ENCODE measurements at places on chromosomes 7 and 10.
A peak's percentile ranks its signal among the peaks of the same experiment; 100 is the strongest.

DNA sequence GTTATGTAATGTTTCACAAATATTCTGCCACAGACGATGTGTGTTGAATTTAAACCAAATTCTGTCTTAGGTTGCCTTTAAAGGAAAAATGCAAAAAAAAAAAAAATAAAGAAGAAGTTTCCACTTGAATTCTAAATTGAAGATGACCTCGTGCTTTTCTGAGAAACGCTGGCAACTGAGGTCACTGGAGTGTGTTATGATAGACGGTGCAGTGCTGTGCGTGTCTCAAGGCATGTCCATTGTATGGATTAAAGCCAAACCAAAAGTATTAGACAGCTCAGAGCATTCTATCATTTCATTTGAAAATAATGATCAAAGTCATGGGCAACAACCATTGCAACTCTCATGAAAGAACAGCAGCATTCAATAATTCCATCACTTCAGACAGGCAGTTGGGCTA lies 483.9 kb downstream of the GRM8 start:
- DNase-seq = no peak

- peak; percentile 58 for DNase-seq
These were observed 30.2 kb upstream of the ABI1 start for GRCh38 chr10:26890956-26891355.

DNA sequence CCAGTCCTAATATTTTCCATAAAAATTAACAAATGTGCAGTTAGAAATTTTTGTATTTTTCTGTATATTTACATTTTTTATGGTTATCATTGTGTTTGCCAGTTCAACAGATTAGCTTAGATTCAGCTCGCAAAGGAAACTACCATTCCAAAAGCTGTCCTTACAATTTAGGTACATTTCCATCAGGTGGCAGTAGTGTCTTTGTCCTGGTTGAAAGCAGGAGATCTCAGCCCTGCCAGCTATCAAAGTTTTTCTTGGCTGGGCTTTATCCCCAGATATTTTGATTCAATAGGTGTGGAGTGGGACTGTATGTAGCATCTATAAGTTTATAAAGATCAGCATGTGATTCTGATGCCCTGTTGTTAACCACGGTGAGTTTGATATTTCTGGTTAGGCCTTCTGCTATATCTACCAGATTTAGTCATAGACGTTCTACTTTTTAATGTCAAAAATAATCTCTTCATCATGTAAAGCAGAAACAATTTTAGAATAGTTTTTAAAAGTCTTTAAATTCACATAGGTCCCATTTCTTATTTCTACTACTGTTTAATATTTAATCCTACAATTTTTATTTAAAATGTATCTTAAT lies 15.5 kb upstream of the ICA1 start:
- no peak for DNase-seq

- no peak for DNase-seq
These were observed 59.0 kb downstream of the ABCB1 start for GRCh38 chr7:87541648-87542047.

- no peak for DNase-seq
These were observed 36.0 kb downstream of the MYOF start for GRCh38 chr10:93445978-93446720.

- no peak for DNase-seq
These were observed 186.6 kb upstream of the INHBA start for GRCh38 chr7:41889472-41889871.

DNA sequence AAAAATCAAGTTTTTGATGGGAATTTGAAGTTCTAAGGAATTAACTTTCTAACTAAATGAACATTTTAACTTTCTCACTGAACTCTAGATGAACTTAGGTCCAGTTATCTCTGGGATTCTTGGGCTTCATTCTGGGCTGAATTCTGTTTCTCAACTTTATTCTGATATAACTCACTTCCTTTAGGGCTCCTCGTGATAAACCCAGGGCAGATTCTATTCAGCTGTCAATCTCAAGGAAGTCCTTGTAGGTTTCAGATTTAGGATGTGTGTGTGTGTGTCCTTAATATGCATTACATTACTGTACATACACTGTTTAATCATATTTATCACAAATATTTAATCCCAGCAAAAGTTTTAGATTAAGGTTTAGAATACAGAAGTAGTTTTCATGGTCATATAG lies 344.3 kb downstream of the GATA3 start:
- no peak for DNase-seq

GRCh38 chr10:93630625-93631557 lies 18.6 kb downstream of the PDE6C start:
- DNase-seq = no peak

GRCh38 chr10:4909118-4909517 lies 54.1 kb upstream of the AKR1C1 start:
- no peak for DNase-seq

GRCh38 chr7:138903186-138903820 lies 77.9 kb downstream of the KIAA1549 start:
- DNase-seq = peak; percentile 88

DNA sequence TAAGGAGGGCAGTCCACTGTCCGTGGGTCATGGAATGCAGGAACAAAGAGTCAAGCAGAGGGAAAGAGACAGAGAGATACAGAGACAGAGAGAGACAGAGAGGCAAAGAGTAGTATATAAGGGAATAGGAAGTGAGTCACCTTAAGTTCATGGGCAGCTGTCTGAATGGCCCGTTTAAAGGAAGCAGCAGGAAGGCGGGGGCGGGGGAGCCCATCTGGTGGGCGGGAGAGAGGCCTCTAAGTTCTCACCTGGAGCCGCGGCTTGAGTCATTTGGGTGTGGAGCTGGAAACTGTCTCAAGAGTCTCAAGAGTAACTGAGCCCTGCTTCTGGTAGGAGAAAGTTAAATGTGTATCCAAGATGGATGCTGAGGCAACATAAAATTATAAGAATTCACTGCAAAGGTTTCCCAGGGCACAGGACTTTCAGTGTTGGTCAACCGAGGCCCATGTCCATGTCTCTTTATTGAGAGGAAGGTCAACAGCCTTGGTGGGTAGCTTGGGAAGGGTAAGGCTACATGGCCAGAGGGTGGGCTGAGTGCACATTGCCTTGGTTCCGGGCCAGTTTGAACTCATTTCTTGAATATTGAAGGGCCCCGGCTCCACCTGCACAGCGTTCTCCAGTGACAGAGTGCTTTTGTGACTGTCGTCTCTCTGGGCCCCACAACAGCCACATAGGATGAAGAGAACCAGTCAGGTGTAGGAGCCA lies 85.5 kb upstream of the CACUL1 start:
- no peak for DNase-seq

DNA sequence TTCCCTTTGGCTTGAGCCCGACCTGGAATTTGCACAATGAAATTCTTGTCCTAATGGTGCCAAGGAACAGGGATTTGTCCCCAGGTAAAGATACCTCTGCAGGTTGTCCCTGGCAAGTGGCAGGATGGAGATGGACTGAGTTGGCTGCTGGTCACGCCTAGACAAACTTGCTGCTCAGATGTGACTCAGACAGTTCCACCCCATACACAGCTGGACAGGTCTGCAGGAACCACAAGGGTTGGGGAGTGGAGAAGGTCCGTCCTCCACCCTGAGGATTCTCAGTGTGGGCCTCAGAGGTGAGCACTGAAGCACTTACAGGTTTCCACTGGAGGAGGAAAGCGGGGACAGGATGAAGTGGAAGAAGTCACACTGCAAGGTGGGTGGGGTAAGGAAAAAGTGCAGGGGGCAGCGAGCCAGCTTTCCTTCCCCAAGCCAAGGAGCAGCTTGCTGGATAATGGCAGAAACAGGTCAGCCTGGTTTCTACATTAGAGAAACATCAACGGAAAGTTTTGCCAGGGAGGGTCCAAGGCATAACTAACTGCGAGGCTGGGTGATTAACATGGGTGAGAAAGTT lies 20.5 kb downstream of the ITPRIP start:
- DNase-seq = no peak

DNA sequence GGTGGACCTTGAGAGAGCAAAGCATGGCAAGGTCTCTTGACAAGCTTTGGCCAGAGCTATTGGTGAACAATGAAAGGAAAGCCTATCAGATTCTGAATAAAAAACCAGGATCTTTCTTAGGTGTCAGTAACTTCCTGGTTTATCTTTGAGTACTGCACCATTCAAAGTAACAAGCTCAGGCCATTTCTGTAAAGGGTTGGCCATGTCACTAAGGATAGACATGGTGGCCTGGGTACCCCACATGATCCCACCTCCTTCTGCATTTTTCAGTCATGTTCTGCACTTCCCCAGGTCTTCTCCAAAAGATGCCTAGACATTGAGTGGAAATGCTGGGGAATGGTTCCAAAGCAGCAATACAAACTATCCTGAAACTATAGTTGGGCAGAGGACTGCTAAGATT lies 242.0 kb downstream of the ARHGAP12 start:
- DNase-seq = no peak

DNA sequence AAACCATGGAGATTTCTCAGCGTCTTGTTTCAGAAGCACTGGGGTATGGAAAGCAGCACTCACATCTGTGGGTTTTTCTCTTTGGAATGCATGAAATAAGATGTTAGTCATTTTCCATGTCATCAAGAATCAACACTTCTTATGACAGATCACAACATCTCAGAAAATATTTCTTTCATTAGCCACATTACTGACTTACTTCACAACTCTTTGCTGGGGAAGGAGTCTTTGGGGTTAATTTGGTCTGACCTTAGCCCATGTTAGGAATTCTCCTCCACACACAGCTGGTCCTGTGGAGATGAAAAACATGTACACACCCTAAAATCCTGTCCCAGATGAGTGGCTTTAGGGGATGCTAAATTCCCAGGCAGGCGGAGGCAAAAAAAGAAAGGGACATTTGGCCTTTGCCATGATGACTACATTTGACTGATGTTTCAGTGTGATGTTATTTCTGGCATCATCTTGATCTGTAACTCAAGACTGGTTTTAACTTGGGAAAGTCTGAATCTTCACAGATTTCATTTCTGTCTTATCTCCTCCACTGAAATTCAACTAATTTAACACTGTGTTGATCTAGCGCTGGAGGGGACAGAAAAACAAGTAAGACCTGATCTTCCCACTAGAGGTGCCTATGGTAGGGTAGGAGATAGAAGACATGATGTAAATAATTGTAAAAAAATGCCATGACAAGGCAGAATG lies 363.2 kb downstream of the PRPF18 start:
- DNase-seq = no peak
